Body of pancreas (tissue), 4 donors: ENCODE measurements at places on chromosomes 6 and 20. TPM values are rescaled to one million over a fixed set of nuclear protein-coding genes. Genes with fewer than 3 reads are reported as not detected.

- no peaks in the 10 kb centered on the region for H3K4me1 ChIP-seq
- H3K27me3 ChIP-seq, result no peaks in the 10 kb centered on the region
- H3K36me3 ChIP-seq, result no peaks in the 10 kb centered on the region
Observed at GRCh38 chr20:47981222-47981621, 195.9 kb upstream of the SULF2 start.

The TRIM31 gene
- total RNA-seq, result not detected

GRCh38 chr6:165671222-165671768 lies 8.3 kb upstream of the PDE10A start:
- H3K4me1 ChIP-seq, result no peaks in the 10 kb centered on the region
- H3K4me3 ChIP-seq, result no peak overlapping the region
- no peak overlapping the region for H3K27ac ChIP-seq
- H3K27me3 ChIP-seq, result no peaks in the 10 kb centered on the region
- no peaks in the 10 kb centered on the region for H3K36me3 ChIP-seq

The MPIG6B gene
- not detected for total RNA-seq

GRCh38 chr20:10239954-10240353 lies 21.3 kb downstream of the SNAP25 start:
- peak; percentile 51 for DNase-seq
- no peak overlapping the region for H3K4me3 ChIP-seq
- H3K4me1 ChIP-seq, result peaks cover 9% of the 10 kb centered on the region
- no peaks in the 10 kb centered on the region for H3K27me3 ChIP-seq
- no peak overlapping the region for H3K27ac ChIP-seq

DNA sequence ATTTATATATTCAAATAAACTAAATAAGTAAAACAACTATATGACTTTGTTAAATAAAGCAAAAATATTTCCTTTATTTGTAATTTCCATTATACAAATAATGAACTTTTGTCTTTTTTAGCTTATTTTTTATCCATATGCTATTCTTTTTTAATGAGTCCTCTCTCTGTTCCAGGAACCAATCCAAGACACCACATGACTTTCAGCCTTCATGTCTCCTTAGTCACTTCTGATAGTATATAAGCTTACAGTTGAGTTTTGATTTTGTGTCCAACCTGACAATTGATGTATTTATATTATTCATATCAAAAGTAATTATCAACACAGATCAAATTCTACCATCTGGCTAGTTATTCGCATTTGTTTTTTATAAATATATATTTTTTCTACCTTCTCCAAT lies 582.3 kb upstream of the GJE1 start:
- H3K27ac ChIP-seq, result no peak overlapping the region
- H3K36me3 ChIP-seq, result no peaks in the 10 kb centered on the region
- no peaks in the 10 kb centered on the region for H3K27me3 ChIP-seq
- no peak for DNase-seq
- no peaks in the 10 kb centered on the region for H3K4me1 ChIP-seq

DNA sequence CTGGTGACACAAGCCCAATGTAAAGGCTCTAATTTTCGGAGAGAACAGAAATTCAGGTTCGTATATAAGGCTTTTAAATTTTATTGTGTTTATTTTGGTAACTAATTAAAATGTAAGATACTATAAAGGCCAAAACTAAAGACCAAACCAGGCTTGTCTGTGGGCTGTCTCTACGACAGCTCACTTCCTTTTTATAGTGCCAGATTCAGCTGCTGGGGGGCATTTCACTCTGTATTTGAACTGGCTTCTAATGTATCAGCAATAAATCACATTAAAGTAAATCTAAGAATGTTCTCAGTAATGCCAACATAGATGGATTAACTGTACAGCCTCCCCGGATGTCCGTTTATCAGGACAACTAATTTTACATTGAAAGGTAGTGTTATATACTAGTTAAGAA lies 31.1 kb upstream of the STXBP5 start:
- H3K36me3 ChIP-seq, result no peaks in the 10 kb centered on the region
- no peak overlapping the region for H3K4me3 ChIP-seq
- H3K4me1 ChIP-seq, result peaks cover 22% of the 10 kb centered on the region
- H3K27ac ChIP-seq, result no peak overlapping the region
- DNase-seq, result no peak

DNA sequence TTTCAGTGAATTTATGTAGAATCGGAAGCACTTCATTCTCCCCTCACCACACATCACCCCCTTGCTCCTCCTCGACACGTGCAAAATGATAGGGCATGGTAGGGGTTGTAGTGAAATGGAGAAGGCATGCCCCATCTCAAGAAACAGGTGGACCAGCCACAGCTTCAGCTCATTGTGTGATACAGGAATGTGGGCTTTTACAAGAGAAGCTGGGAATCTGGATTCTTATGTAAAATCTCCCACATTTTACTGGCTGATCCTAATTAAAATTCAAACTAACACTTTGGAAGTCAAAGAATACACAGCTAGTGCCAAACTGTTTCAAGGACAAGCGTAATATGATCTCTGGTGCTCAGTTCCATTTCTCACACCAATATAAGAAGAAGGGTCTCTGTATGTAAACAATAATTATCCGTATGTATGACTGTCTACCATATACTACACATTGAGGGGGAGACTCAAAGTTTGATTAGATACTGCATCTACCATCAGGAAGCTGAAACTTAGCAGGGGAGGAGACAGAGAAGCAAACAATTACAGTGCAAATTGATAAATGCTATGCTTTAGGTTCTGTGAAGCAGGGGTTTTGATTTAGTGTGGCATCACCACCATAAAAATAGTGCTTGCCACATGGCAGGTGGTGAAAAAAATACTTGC lies 24.3 kb upstream of the KIAA0408 start:
- DNase-seq, result no peak
- no peak overlapping the region for H3K4me3 ChIP-seq
- H3K27me3 ChIP-seq, result no peaks in the 10 kb centered on the region

GRCh38 chr20:12269579-12269978 lies 351.9 kb downstream of the BTBD3 start:
- no peak overlapping the region for H3K27ac ChIP-seq
- H3K4me1 ChIP-seq, result no peaks in the 10 kb centered on the region
- H3K27me3 ChIP-seq, result no peaks in the 10 kb centered on the region
- no peak for DNase-seq

- H3K27me3 ChIP-seq, result no peaks in the 10 kb centered on the region
- H3K4me3 ChIP-seq, result no peak overlapping the region
- H3K27ac ChIP-seq, result no peak overlapping the region
- DNase-seq, result no peak
- H3K36me3 ChIP-seq, result no peaks in the 10 kb centered on the region
- H3K4me1 ChIP-seq, result no peaks in the 10 kb centered on the region
Observed at GRCh38 chr6:154395878-154396277, 39.3 kb upstream of the IPCEF1 start.

DNA sequence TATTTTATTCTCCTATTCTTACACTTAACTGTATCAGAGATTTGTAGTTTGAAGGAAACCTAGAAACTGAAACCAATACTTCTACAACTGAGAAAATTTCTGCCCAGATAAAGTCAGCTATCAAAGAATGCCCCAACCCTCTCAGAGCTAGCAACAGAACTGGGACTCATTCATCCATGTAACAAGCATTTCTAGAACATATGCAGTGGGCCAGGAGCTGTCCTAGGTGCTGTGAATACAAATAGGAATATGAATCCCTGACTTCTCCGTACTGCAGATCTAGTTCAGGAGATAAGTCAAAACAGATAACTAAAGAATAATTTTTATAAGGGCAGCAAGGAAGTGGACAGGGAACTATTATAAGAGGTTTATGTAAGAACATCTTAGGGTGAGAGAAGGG lies 654.1 kb upstream of the NOX3 start:
- H3K36me3 ChIP-seq, result no peaks in the 10 kb centered on the region
- no peaks in the 10 kb centered on the region for H3K27me3 ChIP-seq
- no peak for DNase-seq
- H3K4me1 ChIP-seq, result no peaks in the 10 kb centered on the region
- no peak overlapping the region for H3K4me3 ChIP-seq
- no peak overlapping the region for H3K27ac ChIP-seq

The PRPH2 gene
- 4.3 TPM for total RNA-seq

The WFDC12 gene
- total RNA-seq, result not detected

The FOXS1 gene
- total RNA-seq, result not detected

- no peak for DNase-seq
- no peaks in the 10 kb centered on the region for H3K4me1 ChIP-seq
- no peak overlapping the region for H3K4me3 ChIP-seq
- no peaks in the 10 kb centered on the region for H3K27me3 ChIP-seq
- no peaks in the 10 kb centered on the region for H3K36me3 ChIP-seq
Observed at GRCh38 chr6:146790561-146791091, 191.9 kb downstream of the ADGB start.

The DTNBP1 gene
- 3.3 TPM for total RNA-seq

The FOXA2 gene
- 42.5 TPM for total RNA-seq

The ZBTB46 gene
- total RNA-seq, result 4.3 TPM

The NRN1 gene
- 0.99 TPM for total RNA-seq

GRCh38 chr6:118963003-118963402 lies 28.0 kb upstream of the MCM9 start:
- no peak overlapping the region for H3K27ac ChIP-seq
- DNase-seq, result no peak
- no peaks in the 10 kb centered on the region for H3K27me3 ChIP-seq
- no peaks in the 10 kb centered on the region for H3K4me1 ChIP-seq

The RAB44 gene
- 0.26 TPM for total RNA-seq

The TSHZ2 gene
- total RNA-seq, result 6.0 TPM

The MYH7B gene
- 0.52 TPM for total RNA-seq

The PDYN gene
- not detected for total RNA-seq

GRCh38 chr6:148345578-148345977 lies 2.9 kb downstream of the SASH1 start:
- no peaks in the 10 kb centered on the region for H3K36me3 ChIP-seq
- H3K27me3 ChIP-seq, result no peaks in the 10 kb centered on the region
- no peak overlapping the region for H3K27ac ChIP-seq
- DNase-seq, result no peak
- H3K4me3 ChIP-seq, result no peak overlapping the region

The HRH3 gene
- total RNA-seq, result not detected
